ENCODE measurements at places on chromosomes 3 and 15. TPM values are rescaled to one million over a fixed set of nuclear protein-coding genes. Genes with fewer than 3 reads are reported as not detected.

GRCh38 chr3:79081335-79081734 is 686.5 kb downstream of the ROBO1 start:
- no peak for DNase-seq

- DNase-seq = no peak
These were observed 17.2 kb upstream of the CCR4 start for GRCh38 chr3:32934150-32934742.

CHRD gene
- total RNA-seq = not detected

TAGLN3 gene
- total RNA-seq = not detected

DNA sequence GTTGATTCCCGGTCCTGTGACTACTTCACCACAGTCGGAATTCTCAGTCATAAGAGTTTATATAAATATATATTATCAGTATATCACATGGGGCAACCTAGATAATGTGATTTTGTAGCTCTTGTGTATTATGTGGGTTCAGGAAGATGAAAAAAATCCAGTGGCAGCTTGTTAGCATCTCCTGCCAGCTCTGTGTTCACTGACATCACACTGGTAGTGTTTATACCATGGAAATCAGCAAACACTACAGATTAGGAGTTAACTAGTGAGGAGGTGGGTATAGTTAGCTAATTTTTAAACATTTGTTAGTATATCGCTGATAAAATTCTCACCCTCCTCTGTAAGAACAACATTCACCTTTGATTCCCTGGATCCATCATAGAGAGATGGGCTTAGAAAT is 44.5 kb upstream of the KCNMB2 start:
- DNase-seq = no peak

DNA sequence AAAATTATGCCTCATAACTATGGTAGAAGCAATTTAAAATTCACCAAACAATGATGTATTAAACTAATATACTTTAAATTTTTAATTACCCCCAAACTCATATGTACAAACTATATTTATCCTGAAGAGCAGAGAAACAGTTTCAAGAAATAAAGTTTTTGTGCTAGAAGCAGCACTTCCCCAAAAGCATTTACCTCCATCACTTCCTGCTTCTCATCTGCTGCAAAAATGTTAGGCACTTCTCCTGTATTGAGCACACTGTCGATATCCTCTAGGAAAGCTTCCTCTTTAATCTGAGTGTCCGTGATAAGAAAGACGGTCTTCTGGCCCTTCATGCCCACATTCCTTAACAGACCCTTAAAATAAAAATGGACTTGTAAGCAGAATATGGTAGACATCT is 101.5 kb upstream of the ASB14 start:
- no peak for DNase-seq

- no peak for DNase-seq
These were observed 17.1 kb downstream of the LEKR1 start for GRCh38 chr3:156843071-156843808.

DNA sequence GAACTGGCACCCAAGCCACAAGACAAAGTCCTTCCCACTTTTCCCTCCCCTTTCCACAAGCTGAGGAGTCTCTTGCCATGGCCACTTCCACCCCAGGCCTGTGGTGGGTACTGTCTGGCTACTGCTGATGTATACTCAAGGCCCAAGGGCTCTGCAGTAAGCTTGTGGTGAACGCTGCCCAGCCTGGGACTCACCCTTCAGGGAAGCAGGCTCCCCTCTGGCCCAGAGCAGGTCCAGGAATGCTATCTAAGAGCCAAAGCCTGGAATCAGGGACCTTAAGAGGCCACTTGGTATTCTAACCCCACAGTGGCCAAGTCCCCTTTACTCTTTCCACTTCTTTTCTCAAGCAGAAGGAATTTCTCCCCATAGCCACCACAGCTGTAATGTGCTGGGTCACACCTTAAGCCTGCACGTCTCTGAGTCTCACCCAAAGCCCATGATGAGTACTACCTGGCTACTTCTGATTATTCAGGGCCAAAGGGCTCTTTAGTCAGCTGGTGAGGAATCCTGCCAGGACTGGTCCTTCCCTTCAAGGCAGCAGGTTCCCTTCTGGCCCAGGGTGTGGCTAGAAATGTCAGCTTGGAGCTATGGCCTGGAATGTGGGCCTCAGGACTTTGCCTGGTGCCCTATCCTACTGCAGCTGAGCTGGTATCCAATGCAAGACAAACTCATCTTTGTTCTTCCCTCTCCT is 4.0 kb downstream of the PATL2 start:
- no peak for DNase-seq
